ENCODE measurements at places on chromosomes 2 and 18.

GRCh38 chr2:53438100-53438499, 329.5 kb upstream of the CHAC2 start:
- peak; percentile 18 for DNase-seq

GRCh38 chr2:224802407-224802806, 86.2 kb upstream of the CCDC195 start:
- no peak for DNase-seq

DNA sequence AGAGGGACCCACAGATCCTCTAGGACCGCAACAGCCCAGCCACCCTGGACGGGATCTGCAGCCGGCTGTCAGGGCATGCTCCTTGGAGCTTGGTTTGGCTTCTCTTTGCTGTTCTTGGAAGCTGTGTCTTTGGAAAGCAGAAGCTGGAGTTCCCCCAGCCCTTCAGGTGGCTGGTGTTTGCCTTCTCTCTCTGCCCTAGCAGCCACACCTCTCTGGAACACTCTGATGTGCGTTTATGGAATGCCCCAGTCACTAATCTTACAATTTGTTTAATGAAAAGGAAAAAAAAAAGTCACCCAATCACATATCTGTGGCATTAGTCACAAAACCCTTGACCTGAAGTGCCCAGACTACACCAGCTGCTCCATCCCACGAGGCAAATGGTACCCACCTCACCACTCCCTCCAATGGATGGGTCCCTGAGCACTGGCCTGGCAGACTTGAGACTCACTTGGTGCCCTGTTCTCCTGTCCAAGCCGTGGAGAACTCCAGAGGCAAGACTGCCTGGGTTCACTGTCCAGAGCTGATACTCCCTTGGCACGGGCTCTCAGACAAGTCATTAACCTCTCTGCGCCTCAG, 70.2 kb upstream of the DAPL1 start:
- peak; percentile 34 for DNase-seq

GRCh38 chr2:219405958-219406860, 12.0 kb upstream of the DES start:
- DNase-seq = no peak

DNA sequence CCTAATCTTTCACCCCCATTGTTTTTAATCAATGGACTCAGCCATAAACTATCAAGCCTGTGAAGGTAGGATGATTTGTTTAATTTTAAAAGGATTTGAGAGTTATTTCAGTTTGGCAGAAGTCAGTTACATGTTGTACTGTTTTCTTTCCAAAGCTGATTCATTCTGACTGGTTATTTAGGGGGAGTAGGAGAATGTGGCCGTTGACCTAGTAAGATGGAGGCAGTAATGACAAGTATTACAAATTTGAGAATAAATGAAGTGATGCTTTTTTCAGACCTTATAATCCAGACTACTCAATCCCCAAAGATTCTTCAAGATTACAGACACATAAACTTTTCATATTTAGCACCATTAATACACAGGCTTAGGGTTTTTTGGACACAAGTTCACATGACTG, 4.3 kb downstream of the EPHA4 start:
- no peak for DNase-seq

GRCh38 chr18:28359176-28359575, 182.2 kb upstream of the CDH2 start:
- DNase-seq = no peak

DNA sequence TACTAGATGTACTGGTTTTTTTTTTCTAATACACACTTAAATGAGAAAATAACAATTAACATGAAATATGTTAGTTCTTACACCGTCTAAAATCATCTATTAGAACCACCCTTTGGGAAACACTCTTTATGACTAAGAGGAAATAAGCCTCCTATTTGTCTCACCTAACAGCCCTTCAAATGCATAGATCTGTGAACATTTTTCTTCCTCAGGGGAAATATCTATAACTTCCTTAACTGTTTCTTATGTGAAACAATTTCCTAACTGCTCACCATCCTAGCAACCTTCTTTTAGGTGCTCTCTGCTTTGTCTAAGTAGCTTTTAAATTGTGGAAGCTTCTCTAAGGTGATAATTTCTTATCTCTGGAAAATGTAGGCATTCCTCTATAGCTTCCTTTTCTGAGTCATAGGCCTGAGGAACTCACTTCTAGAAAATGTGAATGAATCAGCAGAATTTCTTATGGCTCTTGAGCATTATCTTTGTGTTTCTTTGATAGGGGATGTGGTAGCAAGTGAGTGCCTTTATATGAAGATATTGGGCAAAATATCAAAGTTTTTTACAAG, 56.1 kb downstream of the CNTNAP5 start:
- peak; percentile 32 for DNase-seq

DNA sequence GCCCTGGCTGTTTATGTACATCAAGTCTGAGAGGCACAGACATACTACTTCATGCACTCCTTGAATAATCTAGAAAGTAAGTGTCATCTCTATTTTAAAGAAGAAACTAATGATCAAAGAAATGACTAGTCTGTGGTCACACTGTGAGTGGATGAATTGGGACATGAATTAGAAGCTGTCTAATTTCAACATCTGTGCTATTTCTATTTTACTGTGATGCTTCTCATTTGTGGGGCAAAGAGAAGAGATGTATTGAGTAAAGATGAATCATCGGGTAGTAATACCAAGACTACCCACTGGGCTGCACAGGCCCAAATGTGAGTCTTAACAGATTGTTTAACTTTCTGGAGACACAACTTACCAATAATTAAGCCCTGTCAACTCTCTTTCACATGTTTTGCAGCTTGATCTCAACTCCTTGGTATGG, 42.4 kb upstream of the MTIF2 start:
- DNase-seq = no peak

DNA sequence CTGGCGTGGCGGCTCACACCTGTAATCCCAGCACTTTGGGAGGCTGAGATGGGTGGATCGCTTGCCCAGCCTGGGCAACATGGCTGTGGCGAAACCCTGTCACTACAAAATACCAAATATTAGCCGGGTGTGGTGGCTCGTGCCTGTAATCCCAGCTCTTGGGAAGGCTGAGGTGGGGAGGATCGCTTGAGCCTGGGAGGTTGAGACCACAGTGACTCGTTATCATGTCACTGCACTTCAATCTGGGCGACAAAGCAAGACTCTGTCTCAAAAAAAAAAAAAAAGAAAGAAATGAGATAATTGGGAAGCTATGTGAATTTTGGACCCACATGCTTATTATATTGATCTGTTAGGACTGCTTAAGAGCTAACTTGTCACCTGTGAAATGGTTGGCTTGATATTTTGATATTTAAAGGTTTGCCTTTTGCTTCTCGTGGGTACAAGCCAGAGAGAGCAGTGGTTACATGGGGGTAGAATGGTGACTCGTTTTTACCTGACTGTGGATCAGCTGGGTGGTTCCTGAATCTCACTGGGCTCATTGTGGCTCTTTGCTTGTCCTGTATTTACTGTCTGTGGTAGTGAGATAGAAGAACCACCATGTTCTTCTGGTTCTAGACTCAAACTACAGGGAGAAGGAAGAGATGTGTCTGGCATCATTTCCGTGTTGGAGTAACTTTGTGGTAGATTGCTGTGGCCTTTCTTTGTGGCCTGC, 28.9 kb downstream of the ZNF532 start:
- DNase-seq = no peak

- DNase-seq = no peak
Measured at GRCh38 chr2:84674586-84674985, 158.3 kb downstream of the DNAH6 start.

GRCh38 chr2:96241900-96242611, 23.7 kb downstream of the TMEM127 start:
- no peak for DNase-seq

GRCh38 chr2:6791682-6792081, 74.0 kb downstream of the CMPK2 start:
- DNase-seq = no peak

- no peak for DNase-seq
Measured at GRCh38 chr2:33316328-33316727, 160.1 kb upstream of the RASGRP3 start.

GRCh38 chr2:11398750-11399437, 54.5 kb upstream of the ROCK2 start:
- peak; percentile 72 for DNase-seq

DNA sequence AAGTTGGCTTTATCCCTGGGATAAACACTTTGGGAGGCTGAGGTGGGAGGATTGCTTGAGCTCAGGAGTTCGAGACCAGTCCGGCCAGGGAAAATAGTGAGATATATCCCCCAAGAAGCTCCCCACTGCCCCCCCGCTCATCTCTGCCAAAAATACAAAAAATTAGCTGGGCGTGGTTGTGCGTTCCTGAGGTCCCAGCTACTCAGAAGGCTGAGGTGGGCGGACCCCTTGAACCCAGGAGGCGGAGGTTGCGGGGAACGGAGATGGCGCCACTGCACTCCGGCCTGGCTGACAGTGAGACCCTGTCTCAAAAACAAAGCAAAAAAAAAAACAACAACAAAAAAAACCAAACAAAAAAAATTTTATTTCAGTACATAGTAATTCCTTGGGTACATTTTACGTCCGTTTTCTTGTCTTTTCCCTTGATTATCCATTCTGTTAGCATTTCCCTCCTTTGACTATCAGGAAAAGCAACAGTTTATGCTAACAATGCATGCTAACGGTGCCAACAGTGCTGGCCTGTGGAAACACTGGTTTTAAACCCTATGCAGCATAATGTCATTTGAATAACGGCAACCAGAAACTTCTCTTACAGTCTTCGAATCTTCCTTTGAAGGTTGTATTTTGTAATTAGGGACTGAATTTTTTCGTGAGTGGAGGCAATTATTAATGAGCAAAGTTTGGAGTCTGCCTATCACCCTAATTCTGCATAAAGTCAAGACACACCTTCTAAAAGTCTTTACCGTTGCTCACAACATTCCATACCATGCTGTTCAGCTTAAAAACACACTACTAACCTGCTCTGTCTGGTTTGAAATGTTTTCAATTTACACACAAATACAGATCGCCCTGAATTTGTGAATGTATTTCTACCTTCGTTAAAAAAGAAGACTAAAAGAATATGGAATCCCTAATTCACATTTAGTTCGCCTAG, 721 bp upstream of the MIB1 start:
- no peak for DNase-seq

- DNase-seq = no peak
Measured at GRCh38 chr2:175137793-175138192, 30.2 kb downstream of the ATF2 start.

- DNase-seq = no peak
Measured at GRCh38 chr2:99701503-99701902, 211.7 kb upstream of the REV1 start.

GRCh38 chr18:8747440-8747937, 42.1 kb downstream of the MTCL1 start:
- DNase-seq = no peak

GRCh38 chr2:67221266-67221665, 175.9 kb upstream of the ETAA1 start:
- DNase-seq = no peak

GRCh38 chr2:129906139-129906860, 73.2 kb upstream of the RAB6C start:
- no peak for DNase-seq

Data from LoVo (cell line).